ENCODE measurements at places on chromosomes 7 and 10.
A peak's percentile ranks its signal among the peaks of the same experiment; 100 is the strongest.

DNA sequence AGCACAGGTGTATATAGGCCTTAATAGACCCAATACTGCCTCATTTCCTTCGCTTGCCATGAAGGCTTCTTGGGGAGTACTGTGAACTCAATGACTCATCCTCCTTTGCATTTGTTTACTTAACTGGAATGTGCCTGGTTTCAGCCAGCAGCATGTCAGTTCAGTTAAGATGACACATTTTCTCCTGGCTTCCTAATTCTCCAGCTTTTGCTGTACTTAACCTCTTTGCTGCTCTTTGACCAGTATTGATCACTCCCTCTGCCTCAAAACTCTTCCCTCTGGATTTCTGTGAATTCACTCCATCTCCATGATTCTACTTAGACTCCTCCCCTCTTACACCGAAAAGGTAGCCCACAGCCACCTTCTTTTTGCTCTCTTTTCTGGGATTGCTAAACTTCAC lies 135.7 kb downstream of the MAGI2 start:
- DNase-seq: no peak

- DNase-seq: no peak
These were observed 27.9 kb downstream of the KAZALD1 start for GRCh38 chr10:101089520-101090299.

GRCh38 chr7:25349283-25350017 lies 121.2 kb upstream of the NPVF start:
- no peak for DNase-seq

GRCh38 chr7:44333911-44334733 lies 8.7 kb upstream of the CAMK2B start:
- no peak for DNase-seq

- no peak for DNase-seq
These were observed 293.6 kb downstream of the ARHGAP12 start for GRCh38 chr10:31635009-31635408.

DNA sequence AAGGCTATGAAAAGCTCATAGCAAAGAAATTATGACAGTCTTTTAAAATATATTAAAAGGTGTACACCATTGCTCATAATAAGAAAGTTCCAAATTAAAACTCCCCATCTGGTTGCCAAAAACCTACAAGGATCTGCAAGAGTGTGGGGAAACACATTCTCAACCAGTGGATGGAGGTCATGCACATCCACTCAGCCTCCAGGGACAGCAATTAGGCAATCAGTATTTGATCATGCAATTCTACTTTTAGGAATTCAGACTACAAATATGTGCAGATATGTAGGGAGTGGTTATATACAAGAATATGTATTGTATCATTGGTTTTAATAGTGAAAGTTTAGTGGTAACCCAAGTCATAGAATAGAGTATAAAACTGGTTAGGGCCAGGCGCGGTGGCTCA lies 157.8 kb downstream of the FGFR2 start:
- no peak for DNase-seq

- no peak for DNase-seq
These were observed 25.5 kb upstream of the AMZ1 start for GRCh38 chr7:2662273-2663120.

DNA sequence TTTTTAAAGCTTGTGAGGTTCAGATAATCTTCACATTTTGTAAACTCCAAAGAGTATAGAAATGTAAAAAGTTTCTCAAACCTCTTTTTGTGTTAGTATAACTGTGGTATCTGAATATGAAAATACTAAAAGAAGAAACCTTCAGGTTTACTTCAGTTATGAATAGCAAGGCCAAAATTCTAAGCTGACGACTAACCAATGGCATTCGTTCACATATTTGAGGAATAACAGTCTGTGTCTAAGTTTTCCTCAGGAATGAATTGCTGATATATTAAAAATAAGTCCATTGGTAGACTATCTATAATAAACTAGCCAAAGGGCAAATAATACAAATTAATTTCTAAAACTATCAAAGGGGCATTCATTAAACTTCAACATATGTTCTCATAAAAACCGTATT lies 206.0 kb downstream of the CXCL12 start:
- DNase-seq: no peak

DNA sequence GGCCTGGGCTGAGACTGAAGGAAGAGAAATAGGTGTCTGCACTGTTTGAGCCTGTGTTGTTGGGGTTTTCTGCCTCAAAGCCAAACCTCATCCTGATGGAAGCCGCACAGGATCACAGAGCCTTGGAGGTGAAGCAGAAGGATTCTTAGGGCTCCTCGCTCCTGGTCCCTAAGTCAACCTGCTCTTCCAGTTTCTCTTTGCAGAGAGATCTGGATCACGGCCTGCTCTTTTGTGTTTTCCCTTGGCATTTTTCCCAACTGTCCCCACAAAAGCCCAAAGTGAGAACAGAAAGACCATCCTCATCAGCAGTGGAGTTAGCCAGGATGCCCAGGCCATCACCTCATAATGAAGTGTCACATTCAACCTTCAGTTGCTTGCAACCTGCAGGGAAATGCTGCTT lies 20.3 kb upstream of the PPIA start:
- no peak for DNase-seq

DNA sequence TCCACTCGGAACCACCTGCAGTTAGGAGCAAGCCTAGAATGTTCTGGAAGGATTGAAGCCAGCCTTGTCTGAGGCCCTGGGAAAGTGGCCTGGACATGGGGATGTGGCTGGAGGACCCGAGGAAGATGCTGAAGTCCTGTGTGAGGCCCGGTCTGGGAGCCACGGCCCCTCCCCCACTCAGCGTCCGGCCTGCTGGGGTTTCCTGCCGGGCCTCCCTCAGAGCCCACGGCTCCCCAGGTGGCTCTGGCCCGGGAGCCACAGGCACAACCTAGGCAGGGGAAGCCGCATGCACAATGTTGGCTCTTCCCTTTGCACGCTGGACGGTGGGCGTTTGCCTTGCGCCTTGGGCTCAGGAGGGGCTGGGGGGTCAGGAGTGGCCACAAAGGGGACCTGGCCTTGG lies 39.0 kb downstream of the UNCX start:
- DNase-seq: no peak

DNA sequence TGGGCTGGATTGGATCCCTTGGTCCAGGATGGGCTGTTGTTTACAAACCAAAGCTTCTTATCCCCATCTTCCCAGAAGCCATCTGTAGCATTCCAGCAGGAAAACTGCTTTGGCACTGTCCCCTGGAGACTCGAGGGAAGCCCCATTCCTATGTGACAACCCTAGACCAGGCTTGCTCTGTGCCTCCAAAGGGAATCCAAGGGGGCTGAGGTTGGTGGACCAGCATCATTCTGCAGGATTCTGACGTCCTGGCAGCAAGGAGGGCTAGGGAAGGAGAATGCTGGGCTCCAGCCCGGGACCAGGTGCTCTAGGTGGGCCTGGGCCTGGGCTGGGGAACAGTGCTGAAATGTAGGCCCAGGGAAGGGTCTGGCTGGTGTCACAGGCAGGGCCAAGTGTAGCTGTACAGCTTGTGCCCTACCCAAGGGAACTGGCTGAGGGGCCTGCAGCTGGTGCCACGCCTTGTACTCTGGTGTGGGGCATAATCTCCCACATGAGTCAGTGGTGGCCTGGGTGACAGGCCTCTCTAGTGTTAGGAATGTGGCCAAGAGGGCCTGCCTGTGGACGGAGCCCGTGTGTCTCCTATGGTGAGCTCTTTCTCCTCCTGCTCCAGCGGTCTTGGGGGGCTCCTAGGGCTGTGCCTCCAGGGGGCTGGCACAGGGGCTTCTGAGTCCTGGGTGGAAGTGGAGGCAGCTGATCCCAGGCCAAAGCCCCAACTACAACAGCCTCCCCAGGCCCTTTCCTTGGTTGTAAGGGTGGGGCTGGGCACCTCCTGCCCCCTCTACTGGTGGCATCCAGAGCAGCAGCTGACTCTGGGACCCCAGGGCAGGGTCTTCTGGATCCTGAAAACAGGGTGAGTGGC lies 25.2 kb downstream of the TRIM8 start:
- DNase-seq: no peak

GRCh38 chr7:151889406-151890354 lies 12.8 kb upstream of the PRKAG2 start:
- DNase-seq: no peak

GRCh38 chr10:98332623-98333269 lies 64.8 kb upstream of the LOXL4 start:
- no peak for DNase-seq

DNA sequence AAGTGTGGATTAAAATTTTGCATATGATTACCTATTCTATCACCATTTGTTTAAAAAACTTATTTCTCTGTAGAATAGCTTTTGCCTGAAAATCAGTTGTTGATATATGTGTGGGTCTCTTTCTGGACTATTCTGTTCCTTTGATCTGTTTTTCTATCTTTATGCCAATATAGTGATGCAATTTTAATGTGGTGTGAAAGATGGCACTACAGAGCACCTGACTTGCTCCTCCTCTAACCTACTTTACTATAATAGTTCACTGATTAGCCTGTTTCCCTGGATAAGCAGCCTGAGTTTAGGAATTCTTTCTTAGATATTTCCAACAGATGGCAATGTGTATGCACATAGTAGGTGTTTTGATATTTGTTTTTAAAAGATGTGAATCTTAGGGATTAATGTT lies 294.5 kb downstream of the AUTS2 start:
- DNase-seq: no peak

GRCh38 chr7:158050978-158051651 lies 536.5 kb downstream of the PTPRN2 start:
- no peak for DNase-seq

DNA sequence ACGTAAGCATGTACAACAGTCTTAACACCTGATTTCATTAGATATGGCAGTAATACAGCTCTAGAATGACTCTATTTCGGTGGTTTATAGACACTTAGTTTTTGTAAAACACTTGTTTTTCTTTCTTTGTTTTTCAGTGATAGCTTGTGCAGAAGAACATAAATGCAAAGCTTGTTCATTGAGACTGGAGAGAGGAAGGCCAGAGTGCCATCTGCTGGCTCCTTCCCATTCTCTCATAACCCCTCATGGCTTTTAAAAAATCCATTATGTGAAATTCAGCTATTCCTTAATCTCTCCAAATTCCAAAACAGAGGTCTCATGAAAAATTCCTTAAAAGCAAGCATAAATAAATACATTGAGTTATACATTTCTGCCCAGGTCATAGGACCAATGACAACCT lies 76.3 kb downstream of the CACNB2 start:
- no peak for DNase-seq

- no peak for DNase-seq
These were observed 66.1 kb downstream of the MTPN start for GRCh38 chr7:135911099-135911498.

DNA sequence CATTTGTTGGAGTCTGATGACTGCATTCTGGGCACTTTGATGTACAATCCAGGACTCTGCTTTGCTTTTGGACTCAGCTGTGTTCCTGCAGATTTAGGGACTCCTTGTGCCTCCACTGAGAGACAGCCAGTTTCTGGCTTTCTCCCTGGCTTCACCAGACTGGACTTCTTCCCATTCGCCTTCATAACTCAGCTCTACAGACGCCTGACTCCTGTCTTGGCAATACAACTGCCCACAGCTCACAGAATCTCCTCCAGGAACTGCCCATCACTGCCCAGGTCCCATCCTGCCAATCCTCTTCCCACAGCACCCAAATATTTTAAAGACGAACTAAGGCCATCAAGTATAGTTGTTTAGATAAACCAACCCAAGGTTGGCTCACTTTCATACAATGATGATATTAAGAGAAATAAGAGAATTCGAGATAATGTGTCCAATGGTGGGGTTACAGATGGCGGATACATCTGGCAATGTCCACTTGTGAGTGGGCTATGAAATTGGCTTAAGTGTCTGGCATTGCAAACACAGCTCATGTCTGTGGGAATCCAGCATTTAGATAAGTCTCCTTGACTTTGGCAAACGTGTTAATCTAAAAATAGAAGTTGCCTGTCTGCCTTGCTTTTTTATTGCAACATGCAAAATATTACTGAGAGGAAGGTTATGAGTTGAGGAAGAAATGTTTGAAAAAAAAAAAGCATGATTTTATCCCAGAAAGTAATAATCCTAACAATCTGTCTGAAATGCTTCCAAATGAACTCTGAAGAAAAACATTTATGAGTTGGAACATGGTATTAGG lies 95.1 kb downstream of the ITGA8 start:
- no peak for DNase-seq

- DNase-seq: no peak
These were observed 2.0 kb upstream of the ASB13 start for GRCh38 chr10:5668429-5668828.

- DNase-seq: peak; percentile 71
These were observed 62.6 kb downstream of the ADK start for GRCh38 chr10:74213571-74214162.

- DNase-seq: no peak
These were observed 38.3 kb downstream of the WBP1L start for GRCh38 chr10:102781921-102782557.

DNA sequence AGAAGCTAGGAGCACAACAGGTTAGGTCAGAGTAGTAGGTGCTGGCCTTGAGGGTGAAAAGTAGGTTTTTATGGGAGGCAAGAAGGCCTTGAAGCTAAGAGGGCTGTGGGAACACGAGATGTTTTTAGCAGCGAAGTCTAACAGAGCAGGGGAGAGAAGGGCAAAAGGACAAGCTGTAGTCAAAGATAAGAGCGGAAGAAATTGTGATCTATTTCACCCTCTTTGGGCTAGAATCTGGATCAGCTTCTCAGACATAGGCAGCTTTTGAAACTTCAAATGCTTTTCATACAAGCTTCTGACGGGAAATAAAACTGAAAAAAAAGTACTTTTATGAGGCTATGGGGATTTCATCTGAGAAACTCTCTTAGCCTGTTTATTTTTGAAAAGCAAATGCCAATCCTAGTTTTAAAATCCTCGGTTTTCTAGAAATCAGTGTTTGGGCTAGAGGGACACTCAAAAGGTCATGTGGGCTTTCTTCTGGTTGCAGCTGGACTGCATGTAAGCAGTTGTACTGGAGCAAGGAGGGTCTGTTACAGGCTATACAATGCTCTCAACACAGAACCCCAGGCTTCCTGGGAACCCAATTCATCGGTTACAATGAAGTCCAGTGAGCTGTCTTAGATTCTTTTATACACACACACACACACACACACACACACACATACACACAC lies 83.6 kb downstream of the RNF216 start:
- no peak for DNase-seq

DNA sequence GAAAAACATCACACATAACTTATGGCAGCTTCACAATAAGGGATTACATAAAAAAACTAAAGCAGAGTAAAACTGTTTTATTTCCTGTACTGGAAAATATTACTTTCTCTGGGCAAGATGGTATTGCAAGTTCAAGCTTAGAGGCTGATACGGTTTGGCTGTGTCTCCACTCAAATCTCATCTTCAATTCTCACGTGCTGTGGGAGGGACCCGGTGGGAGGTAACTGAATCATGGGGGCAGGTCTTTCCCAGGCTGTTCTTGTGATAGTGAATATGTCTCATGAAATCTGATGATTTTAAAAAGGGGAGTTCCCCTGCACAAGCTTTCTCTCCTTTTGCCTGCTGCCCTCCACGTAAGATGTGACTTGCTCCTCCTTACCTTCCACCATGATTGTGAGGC lies 5.1 kb upstream of the LRRC27 start:
- peak; percentile 71 for DNase-seq
